ENCODE measurements at places on chromosomes 4 and X.
A peak's percentile ranks its signal among the peaks of the same experiment; 100 is the strongest.

DNA sequence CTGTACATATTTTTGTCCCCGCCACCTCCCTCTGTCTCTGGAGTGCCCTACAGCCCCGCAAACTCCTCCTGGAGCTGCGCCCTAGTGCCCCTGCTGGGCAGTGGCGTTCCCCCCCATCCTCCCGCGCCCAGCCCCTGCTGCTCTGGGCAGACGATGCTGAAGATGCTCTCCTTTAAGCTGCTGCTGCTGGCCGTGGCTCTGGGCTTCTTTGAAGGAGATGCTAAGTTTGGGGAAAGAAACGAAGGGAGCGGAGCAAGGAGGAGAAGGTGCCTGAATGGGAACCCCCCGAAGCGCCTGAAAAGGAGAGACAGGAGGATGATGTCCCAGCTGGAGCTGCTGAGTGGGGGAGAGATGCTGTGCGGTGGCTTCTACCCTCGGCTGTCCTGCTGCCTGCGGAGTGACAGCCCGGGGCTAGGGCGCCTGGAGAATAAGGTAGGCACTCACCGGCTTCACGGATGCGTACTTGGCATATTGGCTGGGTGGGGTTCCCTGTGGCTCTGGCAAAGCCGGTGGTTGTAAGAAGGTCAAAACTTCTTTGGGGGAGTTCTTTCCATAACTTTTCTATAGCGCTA, 653 bp downstream of the HHIP start:
- DNase-seq = peak; percentile 26

GRCh38 chr4:105989485-105990242, 94.4 kb downstream of the NPNT start:
- no peak for DNase-seq

GRCh38 chr4:16136827-16137226, 53.0 kb upstream of the PROM1 start:
- DNase-seq = no peak

DNA sequence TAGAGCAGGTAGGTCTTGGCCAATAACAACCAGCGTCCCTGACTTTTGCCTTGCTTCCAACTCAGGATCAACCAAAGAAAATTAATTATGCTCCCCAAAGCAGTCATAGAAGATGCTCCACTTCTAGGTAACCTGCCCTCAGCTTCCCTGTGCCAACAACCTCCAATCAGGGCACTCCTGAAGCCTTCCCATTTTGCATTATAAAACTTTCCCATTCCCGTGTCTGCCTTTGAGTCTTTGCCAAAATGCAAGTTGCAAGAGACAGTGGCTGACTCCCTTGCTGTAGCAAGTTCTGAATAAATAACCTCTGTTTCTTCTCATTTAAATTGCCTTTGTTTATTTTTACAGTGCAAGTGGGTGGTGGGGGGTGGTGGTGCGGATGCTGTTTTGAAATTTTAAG, 418.0 kb downstream of the PACRGL start:
- no peak for DNase-seq

GRCh38 chr4:106355193-106355592, 13.4 kb downstream of the GIMD1 start:
- DNase-seq = no peak

- no peak for DNase-seq
Measured at GRCh38 chrX:66918511-66918910, 279.6 kb upstream of the EDA2R start.

GRCh38 chr4:121863799-121864198, 6.5 kb downstream of the BBS7 start:
- no peak for DNase-seq

DNA sequence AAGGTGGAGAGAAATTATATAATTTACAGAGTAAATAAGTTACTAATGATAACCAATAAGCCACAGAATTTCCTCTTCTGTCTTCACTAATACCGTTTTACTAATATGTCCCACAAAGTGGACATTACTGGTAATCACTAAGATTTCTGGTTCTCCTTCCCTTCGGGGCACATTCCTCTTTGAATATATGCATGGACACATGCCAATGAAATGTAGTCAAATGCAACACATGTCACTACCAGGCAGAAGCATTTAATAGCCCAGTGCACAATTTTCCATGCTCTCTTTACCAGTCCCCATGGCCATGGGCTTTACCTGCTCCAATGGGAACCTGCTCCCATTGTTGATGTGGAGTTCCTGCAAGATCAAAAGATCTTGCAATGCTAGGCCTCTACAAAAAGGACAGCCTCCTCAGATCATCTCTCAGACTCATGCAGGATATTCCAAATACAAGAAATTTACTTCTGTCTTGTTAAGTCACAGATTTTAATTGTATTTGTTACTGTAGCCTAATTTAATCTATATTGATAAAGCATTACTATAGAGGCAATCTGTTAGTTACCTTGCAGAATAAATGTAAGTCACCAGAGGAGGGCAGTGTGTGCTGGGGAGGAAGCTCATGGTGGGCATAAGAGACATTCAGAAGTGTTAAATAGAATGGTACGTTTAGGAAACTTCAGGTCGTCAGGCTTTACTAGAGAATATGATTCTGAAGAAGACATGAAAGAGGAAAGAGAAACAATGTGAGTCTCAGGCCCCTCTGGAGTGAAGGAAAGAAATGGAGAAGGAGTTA, 37.1 kb upstream of the INPP4B start:
- DNase-seq = no peak

DNA sequence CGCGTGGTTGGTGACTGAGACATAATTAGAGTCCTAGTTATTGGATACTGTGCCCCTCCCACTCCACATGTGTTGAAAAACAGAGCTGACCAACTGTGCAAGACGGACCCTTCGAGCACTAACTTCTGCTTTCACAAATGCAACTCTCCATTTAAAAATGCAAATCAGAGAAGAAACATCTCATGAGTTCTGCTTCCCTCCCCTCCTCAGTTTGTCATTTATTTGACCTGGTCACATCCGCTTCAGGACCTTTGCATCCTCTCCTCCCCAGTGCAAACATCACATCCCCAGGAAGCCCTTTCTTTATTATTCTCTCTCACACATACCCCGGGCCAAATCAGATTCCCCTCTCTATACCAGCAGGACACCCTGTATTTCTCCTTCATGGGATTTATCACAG, 38.1 kb upstream of the NOCT start:
- DNase-seq = peak; percentile 36

DNA sequence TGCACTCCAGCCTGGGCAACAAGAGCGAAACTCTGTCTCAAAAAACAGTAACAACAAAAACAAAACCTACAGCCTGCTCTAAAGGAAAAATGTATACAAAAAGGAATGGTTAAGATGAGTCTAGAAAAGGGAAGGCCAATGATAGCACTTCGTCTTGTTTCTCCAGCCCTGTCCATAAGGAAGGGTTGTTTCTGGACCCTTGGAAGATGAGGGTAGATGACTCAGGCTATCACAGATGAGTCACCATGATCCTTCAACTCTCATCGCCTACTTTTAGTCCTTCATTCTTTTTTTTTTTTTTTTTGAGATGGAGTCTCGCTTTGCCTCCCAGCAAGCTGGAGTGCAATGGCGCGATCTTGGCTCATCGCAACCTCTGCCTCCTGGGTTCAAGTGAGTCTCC, 8.8 kb downstream of the PLA2G12A start:
- DNase-seq = no peak

- DNase-seq = no peak
Measured at GRCh38 chr4:103928370-103928769, 208.6 kb upstream of the TACR3 start.

- no peak for DNase-seq
Measured at GRCh38 chr4:38859501-38859900, 2.9 kb upstream of the TLR6 start.

DNA sequence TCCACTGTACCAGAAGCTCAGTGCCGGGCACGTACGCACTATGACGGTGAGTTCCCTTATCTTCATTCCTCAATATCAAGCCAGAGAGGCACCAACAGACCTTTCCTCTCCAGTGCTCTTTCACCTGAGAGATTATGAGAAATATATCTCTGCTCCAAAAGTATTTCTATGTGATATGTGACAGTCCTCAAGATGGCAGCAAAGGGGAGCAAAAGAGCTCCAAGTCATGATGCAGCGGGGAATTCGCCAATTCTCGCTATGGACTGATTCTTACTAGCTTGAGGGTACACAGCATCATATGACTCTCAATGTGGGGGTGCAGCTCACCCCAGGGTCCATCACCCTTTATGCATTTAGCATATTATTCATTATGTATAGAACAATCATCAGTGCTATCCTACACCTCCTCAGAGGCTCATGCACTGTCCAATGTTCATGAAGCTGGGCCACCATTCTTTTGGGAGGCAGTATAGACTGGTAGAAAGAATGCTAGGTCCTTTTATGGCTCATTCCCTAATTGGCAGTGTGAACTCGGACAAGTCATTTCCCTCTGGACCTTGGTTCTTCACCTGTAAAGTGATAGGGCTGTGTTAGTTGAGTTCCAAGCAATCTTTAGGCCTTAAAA, 12.8 kb upstream of the IQSEC2 start:
- no peak for DNase-seq
